ENCODE measurements at places on chromosomes 2 and 18.

DNA sequence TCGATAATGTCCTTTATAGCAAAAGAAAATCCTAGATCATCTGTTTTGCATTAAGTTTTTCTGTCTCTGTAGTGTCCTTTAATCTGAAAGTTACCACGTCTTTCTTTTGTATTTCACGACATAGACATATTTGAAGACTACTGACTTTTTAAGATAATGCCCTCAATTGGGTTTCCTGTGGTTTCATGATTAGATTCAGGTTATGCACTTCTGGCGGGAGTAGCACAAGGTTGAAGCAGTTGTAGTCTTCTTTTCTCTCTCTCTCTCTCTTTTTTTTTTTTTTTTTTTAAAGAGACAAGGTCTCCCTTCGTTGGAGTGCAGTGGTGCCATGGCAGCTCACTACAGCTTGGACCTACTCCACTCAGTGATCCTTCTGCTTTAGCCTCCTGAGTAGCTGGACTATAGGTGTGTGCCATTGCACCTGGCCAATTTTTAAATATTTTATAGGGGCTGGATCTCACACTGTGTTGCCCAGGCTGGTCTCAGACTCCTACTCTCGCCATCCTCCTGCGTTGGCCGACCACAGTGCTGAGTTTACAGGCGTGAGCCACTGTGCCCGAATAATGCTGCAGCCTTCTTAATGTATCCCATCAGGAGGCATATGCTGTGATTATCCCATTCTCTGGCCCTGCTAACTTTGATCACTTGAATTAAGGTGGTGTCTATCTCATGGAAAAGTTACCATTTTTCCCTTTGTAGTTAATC lies 3.9 kb downstream of the INPP4A start:
- no peak for DNase-seq

GRCh38 chr2:201931475-201931874 lies 102.2 kb upstream of the FZD7 start:
- no peak for DNase-seq

DNA sequence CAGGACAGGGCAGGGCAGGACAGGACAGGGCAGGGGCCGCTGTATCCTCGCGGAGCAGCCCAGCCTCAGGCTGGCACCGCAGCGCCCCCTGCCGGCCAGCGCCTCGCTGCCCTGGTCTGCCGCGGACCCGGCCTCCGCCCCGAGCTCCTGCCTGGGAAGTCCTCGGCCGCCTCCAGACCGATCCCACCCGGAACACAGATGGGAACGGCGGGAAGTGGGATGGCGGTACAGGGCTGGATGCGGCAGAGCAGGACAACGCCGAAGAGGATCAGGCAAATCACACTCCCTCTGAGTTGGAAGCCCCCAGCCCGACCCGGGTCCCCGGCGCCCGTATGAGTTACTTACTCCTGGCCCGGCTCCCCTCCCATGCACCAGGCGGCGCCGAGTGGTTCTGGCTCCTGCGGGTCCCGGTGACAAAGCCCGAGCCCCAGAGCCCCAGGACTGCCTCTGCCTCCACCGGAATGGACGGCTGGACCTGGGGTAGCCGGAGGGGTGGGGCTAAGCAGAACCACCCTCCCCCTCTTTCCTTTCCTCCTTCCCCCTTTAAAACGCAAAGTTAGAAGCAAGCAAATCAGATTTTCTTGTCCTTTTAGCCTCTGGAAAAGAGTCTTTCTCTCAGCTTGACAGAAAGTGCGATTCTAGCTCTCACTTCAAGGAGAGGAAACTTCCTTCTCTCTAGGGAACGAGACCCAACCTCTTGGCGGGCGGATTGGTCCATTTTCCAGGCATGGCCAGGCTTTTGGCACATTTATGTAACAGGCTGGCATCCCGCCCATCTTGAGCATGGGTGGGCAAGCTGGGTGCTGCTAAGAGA lies at the start of gene TP53I3:
Gene TP53I3, minus strand, starts transcription at position 449 of the 814 bp plus-strand sequence. CDS start 508 bp downstream, outside the sequence.
- DNase-seq: peak; percentile 88

- no peak for DNase-seq
Observed at GRCh38 chr2:32248299-32248698, 16.4 kb downstream of the NLRC4 start.

Data from memory B cell (primary cell).